ENCODE measurements at places on chromosomes 7 and 10.

- DNase-seq, result no peak
Observed at GRCh38 chr7:46357290-46357689, 436.2 kb upstream of the IGFBP3 start.

DNA sequence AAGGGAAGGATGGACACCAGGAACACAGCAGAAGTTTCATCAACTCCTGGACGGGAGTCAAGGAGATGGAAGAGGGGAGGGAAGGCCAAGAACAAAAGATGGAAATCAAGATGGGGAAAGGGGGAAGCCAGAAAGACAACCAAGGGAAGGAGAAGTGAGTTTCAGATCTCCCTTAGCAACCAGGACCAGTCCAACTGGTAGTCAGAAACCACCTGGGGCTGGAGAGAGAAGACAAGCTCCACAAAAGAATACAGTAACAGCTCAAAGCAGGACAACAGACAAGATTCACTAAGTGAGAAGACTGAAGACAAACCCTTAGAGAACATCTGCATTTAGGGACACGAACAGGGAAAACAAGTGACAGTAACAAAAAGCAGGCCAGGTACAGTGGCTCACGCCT is 30.6 kb downstream of the CDCA7L start:
- no peak for DNase-seq

DNA sequence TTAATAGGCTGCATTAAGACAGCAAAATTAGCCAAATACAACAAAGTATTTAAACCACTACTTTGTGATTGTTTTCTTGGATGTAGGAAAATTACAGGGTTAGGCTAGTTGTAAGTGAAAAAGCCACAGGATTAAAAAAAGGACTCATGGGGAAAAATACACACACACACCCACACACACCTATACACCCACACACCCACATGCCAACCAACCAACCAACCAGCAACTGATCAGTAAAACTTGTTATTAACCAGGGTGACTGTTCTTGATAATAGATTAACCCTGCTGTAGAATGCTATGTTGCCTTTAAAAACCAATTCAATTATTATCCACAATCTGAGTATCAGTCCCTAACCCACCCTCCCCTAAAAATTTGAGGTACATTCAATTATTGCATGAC is 49.0 kb downstream of the MTPN start:
- DNase-seq, result no peak

DNA sequence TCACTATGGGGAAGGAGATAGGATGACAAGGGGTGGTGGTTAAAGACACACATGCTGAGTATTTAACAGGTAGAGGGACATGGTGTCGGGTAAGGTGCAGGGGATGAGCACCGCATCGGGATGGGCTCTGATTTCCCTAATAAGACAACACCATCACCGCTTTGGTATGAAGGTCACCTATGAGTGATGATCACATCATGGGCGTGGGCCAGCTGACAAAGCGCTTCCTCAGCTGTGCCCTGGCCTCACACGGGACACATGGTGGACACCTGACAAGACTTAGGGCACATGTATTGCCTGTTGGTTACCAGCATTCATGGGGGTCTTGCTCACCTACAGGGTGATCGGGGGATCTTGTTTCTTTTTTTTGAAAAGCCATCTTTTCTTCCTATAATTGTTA is 12.8 kb downstream of the C7orf57 start:
- DNase-seq, result no peak

GRCh38 chr7:98238976-98239375 is 13.1 kb downstream of the TECPR1 start:
- DNase-seq, result no peak

- DNase-seq, result peak; percentile 2
Observed at GRCh38 chr10:127243490-127244272, 47.3 kb upstream of the INSYN2A start.

DNA sequence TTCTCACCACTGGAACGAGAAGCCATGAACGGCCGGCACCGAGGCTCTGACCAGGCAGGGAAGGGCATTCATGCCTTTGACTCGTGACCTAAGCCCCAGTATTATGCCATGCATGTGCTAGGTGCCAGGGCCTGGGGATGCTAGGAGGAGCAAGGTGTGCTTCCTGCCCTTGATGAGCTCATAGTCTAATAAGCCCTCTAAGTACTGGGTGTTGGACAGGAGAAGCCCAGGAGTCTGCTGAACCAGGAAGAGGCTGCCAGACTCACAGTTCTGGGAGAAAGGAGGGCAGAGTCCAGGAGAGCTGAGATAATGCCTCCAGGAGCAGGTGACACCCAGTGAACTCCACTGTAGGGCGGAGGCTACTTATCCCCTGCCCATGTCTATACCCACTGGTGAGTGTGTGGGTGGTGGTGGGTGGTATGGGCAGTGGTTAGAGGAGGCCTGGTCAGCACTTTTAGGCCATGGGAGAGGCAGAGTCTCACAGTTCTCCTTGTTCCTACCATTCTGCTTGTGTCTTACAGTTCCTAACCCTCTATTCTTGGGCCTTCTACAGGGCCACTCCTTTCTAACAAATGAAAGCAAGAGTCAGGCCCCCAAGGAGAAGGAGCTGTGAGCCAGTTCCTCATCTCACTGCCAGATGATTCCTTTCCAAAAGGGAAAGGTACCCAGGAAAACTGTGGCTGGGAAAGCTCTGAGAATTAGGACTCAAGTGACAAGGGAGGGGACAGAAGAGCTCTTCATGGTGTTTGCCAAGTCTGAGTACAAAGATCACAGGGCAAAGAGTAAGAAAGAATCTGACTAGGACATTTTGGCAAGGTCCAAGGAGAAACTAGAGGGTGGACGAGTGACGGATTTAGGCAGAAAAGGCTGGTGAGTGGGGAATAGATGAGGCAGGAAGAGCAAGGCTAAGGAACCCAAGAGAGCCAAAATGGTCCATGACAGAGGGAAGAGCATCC is 3.6 kb upstream of the MXI1 start:
- no peak for DNase-seq

DNA sequence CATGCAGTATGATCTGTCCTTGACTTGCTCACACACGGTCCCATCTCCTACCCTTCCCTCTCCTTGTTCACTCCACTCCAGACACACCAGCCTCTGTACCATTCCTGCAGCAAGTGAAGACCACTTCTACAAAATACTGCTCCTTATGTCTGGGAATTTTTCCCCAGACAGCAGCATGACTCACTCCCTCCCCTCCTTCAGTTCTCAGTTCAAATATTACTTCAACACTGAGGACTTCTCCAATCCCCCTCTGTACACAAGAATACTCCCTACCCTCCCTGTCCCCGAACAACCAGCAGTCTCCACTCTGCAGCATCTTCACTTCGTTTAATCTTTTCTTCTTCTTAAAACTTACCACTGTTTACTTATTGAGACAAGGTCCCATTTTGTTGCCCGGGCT is 474.0 kb downstream of the GPAM start:
- DNase-seq, result no peak

GRCh38 chr10:123942114-123942861 is 50.7 kb upstream of the CPXM2 start:
- no peak for DNase-seq

DNA sequence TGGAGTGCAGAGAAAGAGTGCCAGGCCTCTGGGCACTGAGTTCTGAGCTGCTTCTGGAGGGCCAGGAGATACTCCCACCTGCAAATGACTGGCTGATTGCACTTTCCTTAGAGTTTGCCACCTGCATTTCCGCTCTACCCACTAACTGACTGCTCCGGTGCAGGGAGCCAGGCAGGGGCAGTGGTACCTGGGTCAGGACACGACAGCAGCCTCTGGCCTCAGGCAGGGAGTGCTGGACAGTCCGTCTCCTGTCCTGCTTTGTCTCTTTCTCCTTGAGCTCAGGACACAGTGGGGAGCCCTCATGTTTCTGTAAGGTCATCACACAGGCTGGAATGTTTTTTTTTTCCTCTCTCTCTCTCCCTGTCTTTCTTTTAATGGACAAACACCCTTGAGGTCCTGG is 252.0 kb downstream of the DPP6 start:
- DNase-seq, result no peak

- no peak for DNase-seq
Observed at GRCh38 chr10:125961743-125962142, 65.4 kb downstream of the FANK1 start.

All from fibroblast of the conjunctiva (primary cell).